ENCODE measurements at places on chromosomes 4 and X.

- DNase-seq, result no peak
Observed at GRCh38 chr4:29734343-29735213, 985.6 kb upstream of the PCDH7 start.

DNA sequence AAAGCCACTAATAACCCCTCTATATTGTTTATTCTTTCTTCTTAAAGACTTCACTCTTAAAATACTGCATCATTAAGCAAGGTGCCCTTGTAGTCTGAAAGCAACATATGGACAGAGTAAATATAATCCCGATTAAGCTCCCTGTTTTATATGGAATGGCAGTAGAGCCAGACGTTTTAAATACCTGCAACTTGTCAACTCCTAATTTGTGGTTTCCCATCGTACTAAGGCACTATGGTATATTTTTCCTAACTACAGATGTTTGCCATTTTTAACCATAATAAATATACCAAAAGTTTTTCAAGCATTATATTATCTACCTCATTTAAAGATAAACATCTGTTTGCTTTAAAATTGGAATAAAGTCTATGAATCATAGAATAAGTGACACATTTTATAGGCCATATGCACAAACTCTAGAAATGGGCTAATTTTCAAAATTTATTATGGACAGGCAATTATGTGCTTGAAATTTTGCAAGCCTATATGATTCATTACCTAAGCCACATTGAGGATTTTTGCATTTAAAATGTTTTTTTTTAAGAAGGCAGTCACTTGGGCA lies 194.6 kb downstream of the FRMPD4 start:
- DNase-seq, result no peak

GRCh38 chr4:79209081-79209480 lies 116.8 kb downstream of the NAA11 start:
- no peak for DNase-seq

DNA sequence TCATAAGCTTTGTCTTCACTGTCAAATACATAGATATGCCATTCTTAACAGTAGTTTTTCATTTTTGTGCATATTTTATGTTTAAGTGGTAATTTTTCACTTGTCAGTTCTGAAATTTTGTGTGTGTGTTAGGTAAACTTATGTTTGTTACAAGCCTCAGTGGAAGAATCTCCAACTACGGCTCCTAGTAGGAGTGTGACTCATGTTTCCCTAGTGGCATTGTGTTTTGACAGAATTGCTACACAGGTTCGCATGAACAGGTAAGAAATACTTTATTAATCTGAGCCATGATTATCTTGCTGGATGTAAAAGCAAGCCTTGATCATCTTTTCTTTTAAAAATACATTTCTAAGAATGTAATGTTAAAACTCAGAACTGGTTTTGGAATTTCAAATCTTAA lies 94.4 kb downstream of the BLTP1 start:
- no peak for DNase-seq

- DNase-seq, result no peak
Observed at GRCh38 chr4:102007959-102008425, 217.5 kb downstream of the BANK1 start.

DNA sequence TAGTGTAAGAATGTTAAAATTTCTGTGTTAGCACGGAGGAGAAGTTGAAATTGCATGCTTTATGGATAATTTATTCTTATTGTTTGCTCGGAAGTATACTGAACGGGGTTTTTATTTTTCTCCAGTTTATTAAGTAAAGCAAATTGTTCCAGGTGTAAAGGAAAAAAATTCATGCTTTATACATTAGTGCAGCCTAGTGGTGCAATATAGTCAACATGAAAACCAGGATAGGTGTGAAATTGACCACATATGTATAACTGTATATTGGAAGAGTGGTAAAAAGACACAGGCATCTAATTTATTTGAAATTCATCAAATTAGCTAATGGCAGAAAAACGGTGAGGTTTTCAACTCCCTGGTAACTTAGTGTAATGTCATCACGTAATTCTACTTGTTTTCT lies 959 bp downstream of the BRS3 start:
- no peak for DNase-seq

DNA sequence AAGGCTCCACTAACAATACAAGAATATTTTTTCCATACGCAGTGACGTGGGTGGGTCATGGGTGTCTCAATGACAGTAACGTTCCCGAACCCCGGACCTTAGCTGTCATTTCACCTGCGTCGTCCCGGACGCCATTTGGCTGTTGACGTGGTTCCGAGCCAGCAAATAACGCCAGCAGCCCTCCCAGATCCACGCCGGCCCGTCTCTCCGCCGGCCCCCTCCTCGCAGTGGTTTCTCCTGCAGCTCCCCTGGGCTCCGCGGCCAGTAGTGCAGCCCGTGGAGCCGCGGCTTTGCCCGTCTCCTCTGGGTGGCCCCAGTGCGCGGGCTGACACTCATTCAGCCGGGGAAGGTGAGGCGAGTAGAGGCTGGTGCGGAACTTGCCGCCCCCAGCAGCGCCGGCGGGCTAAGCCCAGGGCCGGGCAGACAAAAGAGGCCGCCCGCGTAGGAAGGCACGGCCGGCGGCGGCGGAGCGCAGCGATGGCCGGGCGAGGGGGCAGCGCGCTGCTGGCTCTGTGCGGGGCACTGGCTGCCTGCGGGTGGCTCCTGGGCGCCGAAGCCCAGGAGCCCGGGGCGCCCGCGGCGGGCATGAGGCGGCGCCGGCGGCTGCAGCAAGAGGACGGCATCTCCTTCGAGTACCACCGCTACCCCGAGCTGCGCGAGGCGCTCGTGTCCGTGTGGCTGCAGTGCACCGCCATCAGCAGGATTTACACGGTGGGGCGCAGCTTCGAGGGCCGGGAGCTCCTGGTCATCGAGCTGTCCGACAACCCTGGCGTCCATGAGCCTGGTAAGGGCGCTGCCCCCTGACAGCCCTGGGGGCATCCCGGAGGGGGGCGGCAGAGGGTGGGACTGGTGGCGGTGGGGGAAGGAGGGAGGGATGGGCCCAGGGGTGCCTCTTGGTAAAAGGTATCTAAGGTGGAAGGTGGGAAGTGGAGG lies at the start of gene CPE:
Gene CPE (plus strand): TSS at position 264 of the 933 bp plus-strand sequence. CDS start 214 bp downstream, at position 478.
- DNase-seq, result peak; percentile 76
